NCI-H1092 (cell line): ENCODE measurements at places on chromosomes 4 and X.

DNA sequence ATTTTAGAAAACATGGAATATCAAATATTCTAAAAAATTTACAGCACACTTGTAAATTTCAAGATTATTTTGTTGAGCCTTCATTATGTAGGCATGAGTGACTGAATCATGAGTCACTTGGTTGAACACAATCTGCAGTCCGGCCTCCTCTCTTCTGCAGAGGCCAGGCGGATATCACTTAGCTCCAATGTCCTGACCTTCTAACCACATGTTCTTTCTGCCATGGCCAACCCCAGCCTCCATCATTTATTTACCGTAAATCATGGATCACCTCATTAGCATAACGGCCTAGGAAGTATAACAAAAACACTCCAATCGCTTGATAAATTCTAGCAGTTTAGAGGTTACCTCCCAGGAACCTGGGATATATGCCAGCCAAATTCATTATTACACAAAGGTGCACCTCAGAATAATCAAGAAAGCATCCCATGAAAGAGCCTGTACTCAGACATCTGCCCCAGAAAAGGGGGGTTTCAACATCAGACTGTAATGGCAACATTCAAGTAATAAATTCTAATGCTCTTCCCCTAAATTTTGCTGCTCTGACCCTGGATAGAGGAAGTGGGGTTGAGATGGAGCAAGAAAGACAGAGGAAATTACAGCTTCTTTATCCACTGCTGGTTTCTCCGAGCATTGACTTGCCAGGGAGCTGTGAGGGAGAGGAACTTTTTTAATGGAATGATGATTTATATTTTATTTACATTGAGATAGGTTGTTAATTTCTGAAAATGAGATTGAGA is 2153.6 kb upstream of the AGA start:
- no peak for DNase-seq

DNA sequence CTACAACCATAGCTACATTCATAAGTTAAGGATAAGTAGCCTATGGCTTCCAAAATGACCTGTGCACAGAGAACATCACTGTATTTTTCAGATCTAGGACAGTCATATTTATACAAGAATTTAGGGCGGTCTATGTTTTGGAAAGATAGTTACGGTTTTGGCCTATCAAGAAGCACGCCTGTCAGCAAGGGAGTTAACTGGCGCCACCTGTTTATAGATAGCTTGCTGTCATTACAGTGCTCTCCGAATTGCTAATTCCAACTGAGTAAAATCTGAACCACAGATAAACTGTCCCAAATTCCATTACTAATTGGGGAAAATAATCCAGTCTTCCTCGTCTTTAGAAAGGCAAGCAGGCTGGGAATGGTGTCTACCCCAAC is 646 bp downstream of the ABCB7 start:
- no peak for DNase-seq

DNA sequence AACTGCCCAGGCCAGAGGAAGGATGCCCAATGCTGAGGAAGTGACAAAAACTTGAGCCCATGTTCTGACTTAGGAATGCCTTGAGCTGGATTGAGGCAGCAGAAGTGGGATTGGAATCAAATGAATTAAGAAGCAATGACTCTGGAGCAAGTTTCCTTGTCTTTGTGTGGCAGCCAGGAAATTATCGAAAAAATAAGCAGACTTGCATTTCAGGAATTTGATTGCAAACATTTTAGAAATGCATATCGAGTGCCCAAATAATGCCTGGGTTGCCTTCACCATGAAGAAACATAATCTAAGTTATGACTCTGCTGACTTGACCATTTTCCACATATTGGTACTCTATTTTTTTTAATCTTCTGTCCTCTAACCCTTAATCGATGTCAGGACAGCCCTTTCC is 9.5 kb downstream of the CYTL1 start:
- no peak for DNase-seq

DNA sequence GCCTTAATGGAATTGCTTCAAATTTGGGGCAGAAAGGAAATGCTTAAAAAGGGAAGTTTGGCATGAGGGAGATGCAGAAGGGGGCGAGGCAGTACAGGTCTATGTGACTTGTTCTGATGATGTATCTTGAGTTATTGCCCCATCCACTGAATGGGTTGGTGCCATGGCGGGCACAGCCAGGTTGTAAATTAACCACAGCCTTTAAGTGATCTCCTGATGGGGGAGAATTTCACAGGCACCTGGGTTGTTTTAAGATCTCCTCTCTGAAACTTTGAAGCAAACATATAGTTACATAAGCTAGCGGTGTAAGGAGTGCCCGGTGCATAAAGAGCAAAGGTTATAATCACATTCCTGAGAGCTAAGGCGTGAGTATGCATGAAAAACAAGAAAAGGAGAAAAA is 37.0 kb downstream of the NPY5R start:
- DNase-seq = no peak

GRCh38 chr4:4750187-4750586 is 109.3 kb upstream of the MSX1 start:
- DNase-seq = no peak

GRCh38 chrX:119427024-119427794 is 28.1 kb downstream of the SLC25A43 start:
- DNase-seq = no peak

GRCh38 chrX:72258174-72258573 is 18.9 kb downstream of the RPS4X start:
- DNase-seq = peak; percentile 5

- DNase-seq = no peak
Measured at GRCh38 chr4:13627178-13627605, 333 bp downstream of the BOD1L1 start.

DNA sequence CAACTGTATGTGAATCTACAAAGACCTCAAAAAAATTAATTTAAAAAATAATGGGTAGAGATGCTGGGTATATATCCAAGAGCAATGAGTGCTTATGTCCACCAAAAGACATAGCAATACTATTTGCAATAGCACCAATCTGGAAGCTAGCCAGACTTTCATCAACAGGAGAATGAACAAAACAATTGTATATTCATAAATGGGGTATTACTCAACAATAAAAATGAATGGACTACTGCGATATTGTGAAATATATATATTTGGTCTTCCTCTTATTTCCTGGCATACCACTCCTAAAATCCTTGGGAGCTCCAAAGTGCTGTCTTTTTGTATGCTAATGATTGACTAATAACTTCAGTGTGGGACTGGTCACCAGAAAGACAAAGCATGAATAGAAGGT is 77.5 kb downstream of the MSN start:
- DNase-seq = no peak

DNA sequence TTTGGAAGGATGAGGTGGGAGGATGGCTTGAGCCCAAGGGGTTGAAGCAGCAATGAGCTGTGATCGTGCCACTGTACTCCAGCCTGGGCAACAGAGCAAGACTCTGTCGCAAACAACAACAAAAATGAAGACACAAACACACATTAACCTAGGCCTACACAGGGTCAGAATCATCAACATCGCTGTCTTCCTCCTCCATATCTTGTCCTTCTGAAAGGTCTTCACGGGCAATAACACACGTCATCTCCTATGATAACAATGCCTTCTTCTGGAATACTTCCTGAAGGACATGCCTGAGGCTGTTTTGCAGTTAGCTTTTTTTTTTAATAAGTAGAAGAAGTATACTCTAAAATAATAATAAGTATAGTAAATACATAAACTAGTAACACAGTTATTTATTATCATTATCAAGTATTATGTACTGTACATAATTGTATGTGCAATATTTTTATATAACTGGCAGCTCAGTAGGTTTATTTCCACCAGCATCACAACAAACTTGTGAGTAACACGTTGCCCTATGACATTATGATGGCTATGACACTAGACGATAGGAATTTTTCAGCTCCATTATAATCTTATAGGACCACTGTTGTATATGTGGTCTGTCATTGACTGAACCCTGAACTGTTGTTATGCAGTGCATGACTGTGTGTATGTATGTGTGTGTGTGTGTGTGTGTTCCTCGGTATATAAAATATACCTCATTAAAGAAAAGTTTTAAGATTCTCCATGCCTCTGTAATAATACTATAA is 69.2 kb upstream of the MAML3 start:
- DNase-seq = no peak

- DNase-seq = peak; percentile 6
Measured at GRCh38 chr4:70559211-70559830, 32.7 kb upstream of the AMBN start.

- DNase-seq = no peak
Measured at GRCh38 chrX:20252381-20253231, 14.1 kb downstream of the RPS6KA3 start.

GRCh38 chr4:116358633-116359222 is 726.6 kb downstream of the TRAM1L1 start:
- peak; percentile 25 for DNase-seq

DNA sequence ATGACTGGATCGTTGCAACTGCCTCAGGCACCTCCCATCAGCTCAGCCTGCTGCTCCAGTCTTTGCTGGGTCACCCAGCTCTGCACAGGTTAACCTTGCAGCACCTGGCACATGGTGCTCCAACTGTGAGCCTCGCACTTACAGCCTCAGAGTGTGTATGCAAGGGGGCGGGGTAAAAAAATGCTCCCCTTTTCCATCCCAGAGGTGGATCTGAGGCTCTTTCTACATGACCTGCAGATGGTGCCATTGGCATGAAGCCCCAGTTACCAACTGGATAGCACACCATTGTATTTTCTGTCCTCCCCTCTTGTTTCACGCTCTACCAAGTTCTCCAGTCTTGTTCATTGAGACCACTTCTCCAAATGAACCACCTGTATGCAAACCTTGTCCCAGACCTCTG is 46.2 kb upstream of the TRPC3 start:
- DNase-seq = no peak

- no peak for DNase-seq
Measured at GRCh38 chr4:79184476-79184875, 141.4 kb downstream of the NAA11 start.

- DNase-seq = peak; percentile 96
Measured at GRCh38 chrX:989959-990510, 222.4 kb downstream of the CRLF2 start.

GRCh38 chr4:177100307-177100706 is 209.4 kb upstream of the NEIL3 start:
- DNase-seq = no peak

- no peak for DNase-seq
Measured at GRCh38 chr4:6020613-6021012, 2.4 kb upstream of the C4orf50 start.

- DNase-seq = no peak
Measured at GRCh38 chr4:94574050-94574449, 122.3 kb downstream of the PDLIM5 start.

- DNase-seq = no peak
Measured at GRCh38 chr4:73205482-73205881, 53.1 kb downstream of the ANKRD17 start.

DNA sequence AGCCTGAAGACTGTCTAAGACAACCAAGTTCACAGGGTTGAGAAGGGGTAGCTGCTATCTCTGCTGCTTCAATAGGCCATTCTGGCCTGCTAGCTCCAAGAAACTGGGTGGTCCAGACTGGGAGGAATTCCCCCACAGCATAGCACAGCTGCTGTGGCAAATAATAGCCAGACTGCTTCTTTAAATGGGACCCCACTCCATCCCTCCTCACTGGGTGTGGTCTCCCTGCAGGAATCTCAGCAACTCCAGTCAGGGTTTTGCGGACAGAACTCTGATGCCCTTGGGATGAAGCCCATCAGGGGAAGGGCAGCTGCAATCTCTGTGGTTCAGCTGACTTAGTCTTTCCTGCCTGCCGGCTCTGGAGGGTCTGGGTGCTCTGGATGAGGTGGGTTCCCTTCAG is 1018.6 kb upstream of the DIAPH2 start:
- DNase-seq = no peak

DNA sequence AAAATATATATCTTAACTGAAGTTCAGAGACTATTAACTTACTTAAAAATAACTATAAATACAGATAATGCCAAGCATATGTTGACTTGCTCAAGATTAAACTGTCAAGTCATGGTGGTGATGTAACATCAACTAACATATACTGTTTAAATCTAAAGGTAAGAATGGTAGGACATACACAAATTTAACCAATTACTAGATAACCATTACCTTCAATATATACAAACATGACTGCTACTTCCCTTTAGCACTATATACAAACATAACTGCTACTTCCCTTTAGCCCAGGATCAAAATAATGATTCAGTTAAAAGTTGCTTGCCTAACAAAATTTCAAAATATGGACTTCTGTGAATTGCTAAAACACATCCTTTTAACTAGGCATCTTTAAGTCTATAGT is 14.9 kb downstream of the HNRNPD start:
- no peak for DNase-seq

- no peak for DNase-seq
Measured at GRCh38 chrX:37854148-37854547, 6.8 kb upstream of the DYNLT3 start.

GRCh38 chr4:118351851-118352827 is 664 bp downstream of the PRSS12 start:
- DNase-seq = no peak

- DNase-seq = peak; percentile 99
Measured at GRCh38 chr4:8010618-8011017, 71.0 kb upstream of the AFAP1 start.

- DNase-seq = no peak
Measured at GRCh38 chr4:682490-683172, 6.3 kb downstream of the SLC49A3 start.

- no peak for DNase-seq
Measured at GRCh38 chrX:31331928-31332327, 260.1 kb upstream of the FTHL17 start.

DNA sequence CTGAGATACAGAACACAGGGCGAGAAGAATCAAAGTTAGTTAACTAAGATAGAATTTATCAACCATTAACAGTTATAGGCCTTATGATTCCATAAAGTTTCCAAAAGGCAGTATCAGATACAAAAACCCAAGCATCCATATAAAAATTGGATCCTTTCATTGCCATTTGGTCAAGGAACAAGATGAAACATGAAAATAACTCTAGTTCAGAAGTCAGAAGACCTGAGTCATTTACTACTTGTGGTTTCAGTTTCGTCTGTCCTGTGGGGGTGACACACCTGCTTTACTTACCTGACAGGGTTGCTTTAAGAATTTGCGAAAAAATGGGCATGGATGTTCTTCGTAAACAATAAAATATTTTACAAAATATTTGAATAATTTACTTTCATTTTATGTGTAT is 130.8 kb downstream of the ANAPC10 start:
- DNase-seq = no peak

DNA sequence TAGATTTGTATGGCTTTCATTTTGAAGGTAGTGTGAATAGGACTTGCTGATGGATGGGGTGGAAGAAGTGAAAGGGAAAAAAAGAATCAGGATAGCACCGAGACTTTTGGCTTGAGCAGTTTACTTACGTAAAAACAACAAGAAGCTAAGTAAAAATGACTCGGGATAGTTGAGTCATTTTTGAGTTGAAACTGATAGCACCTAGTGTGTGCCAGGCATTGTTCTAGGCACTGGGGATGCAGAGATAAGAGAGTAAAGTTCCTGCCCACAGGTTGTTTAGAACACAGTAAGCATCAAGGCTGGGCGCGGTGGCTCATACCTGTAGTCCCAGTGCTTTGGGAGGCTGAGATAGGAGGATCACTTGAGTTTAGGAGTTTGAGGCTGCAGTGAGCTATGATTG is 34.7 kb downstream of the ADD1 start:
- DNase-seq = no peak

- no peak for DNase-seq
Measured at GRCh38 chrX:137032841-137033773, 688 bp downstream of the GPR101 start.
